Stimulated activated CD4-positive, alpha-beta T cell treated with anti-CD3 and anti-CD28 coated beads, Interleukin-1b, Interleukin-23, amount 100 ng/mL, for 1 hour (primary cell): ENCODE measurements at places on chromosomes 2 and 18.

DNA sequence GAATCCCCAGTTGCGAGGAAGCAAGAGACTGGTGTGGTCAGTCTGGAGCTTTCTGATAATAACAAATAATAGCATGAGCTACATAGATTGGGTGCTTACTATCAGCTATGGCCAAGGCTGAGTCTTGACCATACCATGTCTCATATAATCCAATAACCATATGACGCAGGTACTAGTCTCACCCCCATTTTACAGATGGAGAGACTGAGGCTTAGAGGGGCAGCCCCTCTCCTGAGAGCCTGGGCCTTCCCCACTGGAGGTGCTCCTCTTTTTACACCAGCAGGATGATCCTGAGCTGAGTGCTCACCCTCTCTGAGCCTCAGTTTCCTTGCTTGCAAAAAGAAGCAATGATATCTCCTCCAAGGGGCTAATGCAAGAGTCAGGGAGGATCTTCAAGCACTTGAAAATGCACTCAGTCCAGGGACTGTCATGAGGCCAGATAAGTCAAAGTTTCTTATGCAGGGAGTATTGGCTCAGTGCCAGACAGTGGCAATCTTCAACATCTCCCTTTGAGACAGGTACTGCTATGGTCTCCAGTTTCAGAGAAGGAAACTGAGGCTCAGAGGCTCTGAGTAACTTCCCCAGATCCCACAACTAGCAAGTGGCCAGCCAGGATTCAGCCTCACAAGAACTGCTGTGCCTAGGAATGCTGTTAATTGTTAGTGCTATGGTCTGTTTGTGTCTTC lies 149.7 kb downstream of the TFCP2L1 start:
- DNase-seq, result no peak

DNA sequence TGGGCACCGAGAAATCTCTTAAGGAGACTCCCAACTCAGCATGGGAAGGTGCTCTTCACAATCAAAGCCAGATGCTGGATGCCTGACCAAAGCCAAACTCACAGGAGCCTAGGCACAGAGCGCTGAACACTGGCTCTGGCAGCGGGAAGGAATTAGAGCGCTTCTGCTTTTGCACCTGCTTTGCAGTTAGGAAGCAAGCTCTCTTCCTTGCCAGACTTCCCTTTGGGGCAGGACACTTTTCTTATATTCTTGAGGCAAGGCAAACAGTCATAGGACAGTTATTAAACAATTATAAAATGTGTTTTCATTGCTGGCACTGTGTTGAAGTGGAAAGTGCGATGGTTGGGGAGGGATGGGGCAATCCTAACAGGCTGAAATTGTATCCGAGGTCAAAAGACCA lies 79.6 kb upstream of the DNMT3A start:
- no peak for DNase-seq

DNA sequence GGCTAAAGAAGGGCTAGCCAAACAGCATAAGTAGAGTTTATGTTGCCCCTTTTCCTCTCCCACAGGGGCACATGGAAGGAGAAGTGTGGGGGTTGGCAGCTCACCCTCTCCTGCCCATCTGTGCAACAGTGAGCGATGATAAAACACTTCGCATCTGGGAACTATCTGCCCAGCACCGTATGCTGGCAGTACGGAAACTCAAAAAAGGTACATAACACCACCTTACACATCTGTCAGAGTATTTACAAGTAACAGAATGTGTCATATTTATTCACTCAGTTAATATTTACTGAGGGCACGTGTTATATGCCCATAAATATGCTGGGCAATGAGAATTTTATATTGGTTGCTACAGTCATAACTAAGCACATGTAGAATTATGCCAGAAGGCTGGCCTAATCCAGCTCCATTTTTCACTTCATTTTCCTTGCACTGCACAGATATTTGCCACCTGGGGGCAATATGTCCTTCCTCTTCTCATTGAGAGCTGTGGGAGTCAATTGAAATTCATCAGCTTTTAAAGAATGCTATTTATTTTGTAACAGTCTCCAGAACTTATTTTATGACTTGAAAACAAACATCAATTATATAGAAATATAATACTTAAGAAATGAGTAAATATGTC lies 150.6 kb downstream of the RTN4 start:
- no peak for DNase-seq

DNA sequence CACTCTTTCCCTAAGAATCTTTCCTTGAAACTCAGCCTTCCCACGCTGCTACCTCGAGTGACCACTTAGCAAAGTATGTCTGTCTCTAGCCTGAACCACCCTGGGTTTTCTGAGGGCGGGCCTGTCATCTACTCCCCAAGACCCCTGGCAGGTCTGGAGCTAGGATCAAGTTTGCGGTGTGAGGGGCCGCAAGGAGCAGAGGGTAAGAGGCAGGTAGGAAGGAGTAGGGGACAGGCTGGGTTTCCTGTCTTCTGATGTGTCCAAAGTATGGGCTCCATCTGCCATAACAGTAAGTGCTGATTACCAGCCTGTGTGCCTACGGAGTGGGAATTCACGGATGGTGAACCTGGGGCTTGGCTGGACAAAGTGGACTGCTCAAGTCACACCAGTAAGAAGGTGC lies 25.4 kb downstream of the ZFP36L2 start:
- no peak for DNase-seq

- no peak for DNase-seq
Observed at GRCh38 chr2:168118733-168119514, 128.5 kb downstream of the STK39 start.

DNA sequence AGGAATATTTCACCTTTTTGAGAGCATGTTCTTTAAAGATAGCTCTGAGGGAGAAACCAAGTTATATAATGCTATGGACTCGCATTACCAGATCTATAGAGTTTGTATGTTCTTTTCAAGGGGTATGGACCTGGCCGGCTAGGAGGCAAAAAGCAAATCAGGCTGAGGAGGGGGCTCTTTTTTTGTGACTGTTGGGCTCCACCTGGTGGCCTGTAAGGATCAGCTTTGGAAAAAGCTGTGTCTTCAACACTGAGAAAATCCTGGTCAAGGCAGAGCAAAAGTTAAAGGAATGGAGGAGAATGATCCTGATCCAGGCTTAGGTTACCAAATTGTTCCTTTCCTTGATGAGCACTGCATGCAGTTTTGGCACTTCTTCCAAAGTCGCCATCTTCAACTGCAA lies 180.5 kb downstream of the DIS3L2 start:
- no peak for DNase-seq

GRCh38 chr2:209519906-209520305 lies 96.1 kb downstream of the MAP2 start:
- no peak for DNase-seq

DNA sequence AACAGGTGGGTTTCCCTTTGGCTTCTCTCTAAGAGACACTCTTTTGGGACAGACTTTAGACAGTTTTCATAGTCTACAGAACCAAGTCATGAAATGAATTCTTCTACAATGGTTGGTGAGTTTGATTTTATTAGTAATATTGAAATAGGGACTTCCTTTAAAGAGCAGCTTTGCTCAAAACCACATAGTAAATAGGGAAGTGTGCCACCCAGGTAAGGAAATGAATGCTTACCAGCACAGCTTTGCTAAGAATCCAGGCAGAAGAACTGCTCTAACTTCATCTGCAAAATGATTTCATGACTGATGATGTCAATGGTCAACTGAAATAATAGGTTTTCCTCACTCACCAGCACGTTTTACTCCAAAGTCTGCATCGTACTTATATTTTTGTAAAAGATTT lies 89.2 kb downstream of the NYAP2 start:
- DNase-seq, result no peak

DNA sequence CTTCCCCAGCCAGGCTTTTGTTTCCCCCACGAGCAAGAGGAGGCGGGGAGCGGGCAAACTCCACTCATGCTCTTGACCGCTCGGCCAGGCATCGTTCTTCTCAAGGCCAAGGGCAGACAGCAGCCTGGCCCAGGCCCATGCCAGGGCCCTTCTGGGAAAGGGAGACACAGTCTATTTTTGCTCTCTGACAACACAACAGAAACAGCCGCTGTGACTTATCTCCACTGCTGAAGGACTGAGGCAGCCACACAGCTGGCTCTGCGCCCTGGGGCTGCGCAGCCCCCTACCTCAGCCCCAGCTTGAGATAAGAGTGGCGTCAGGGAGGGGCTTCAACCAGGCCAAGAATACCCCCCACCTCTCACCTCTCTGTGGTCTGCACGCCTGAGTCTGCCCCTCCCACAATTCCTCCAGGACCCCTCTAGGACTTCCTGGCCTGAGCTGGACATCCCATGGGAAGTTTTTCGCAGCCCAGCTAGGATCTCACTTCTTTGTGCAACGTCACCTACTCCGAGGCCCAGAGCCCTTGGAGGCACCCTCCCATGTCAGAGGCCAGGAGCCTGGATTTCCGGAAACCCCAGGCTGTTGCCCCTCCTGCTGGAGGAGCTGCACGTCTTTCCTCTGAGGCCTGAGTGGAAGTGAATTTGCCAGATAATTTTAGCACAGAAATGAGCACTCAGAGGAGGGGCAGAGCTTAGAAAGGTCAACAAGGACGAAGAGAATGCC lies 118.9 kb upstream of the OTOS start:
- no peak for DNase-seq

- no peak for DNase-seq
Observed at GRCh38 chr18:23276451-23276850, 141.2 kb downstream of the CABLES1 start.

DNA sequence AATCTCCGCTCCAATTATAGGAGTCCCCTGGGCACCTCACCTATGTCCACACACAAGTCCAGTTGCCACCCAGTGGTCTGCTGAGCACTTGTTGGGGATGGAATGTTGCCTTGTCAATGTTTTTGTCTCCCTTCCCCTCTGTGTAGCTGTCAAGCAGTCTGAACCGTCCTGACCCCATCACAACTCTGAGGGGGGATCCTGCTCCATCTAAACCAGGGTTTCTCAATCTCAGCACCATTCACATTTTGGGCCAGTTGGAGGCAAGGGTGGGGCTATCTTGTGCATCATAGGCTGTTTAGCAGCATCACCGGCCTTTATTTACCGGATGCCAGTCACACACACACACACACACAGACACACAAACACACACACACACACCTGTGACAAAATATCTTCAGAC lies 53.0 kb downstream of the CYP26B1 start:
- DNase-seq, result no peak

GRCh38 chr2:9982891-9983290 lies 31.4 kb downstream of the GRHL1 start:
- DNase-seq, result no peak

DNA sequence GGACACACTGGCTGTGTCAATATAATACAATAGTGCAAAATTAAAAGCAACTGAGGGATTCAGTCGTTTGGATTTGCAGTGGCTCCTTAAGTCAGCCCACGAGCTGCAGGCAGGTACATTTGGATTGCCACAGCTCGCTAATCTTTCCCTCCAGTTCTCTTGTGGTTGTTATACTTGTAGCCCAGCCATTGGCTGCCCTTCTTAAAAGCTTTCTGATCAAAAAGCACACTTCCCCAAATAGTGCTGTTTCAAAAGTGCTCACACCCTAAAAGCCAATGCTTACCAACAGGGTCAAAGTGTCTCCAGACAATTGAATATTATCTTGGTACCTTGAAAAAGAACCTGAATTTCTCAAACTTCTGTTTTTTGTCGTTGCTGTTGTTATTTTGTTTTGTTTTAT lies 404.7 kb upstream of the FAM98A start:
- DNase-seq, result no peak
